Femur (tissue), 1 donor: ENCODE measurements at places on chromosomes 13 and 19.
A peak's percentile ranks its signal among the peaks of the same experiment; 100 is the strongest.

GRCh38 chr13:113954046-113954835 lies 19.6 kb downstream of the C13orf46 start:
- no peak for DNase-seq

GRCh38 chr13:44785401-44785800 lies 203.9 kb downstream of the NUFIP1 start:
- DNase-seq, result no peak

DNA sequence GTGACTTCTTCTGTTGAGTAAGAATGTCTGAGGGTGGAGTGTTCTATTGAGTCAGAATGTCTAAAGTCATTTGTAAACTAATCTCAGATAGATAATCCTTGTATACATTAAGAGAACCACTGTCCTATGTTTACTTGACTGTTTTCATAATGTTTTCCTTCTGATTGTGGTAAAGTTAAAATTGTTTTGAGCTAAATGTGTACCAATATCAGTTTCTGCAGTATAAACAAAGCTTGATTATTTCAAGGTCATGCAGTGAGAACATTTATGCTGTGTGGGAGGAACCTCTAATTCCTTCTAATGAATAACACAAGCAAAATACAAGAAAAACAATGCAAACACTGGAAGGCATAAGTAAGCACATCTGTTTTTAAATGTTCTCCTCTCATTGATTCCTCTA lies 434.6 kb downstream of the FGF14 start:
- no peak for DNase-seq

- DNase-seq, result no peak
Measured at GRCh38 chr19:10831987-10832938, 3.7 kb downstream of the TMED1 start.

DNA sequence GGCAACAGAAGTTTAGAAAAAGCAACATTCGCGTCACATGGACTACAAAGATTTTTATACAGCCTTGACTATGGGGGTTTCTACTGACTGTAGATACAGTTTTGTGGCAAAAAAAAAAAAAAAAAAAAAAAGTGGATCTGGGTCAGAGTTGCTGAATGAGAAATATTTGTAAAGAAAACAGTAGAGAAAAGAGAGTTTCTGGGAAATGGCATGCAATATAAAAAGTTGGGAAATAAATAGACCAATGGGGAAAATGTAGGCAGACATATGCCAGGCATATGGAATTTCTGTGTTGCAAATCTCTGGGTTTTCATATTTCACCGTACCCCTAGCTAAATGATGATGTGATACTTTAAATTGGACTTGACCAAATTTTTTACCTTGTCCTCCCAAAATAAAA lies 315.3 kb downstream of the EFNB2 start:
- no peak for DNase-seq

GRCh38 chr13:74114202-74114601 lies 20.0 kb downstream of the KLF12 start:
- DNase-seq, result no peak

GRCh38 chr19:31560086-31561060 lies 211.1 kb upstream of the TSHZ3 start:
- no peak for DNase-seq

GRCh38 chr19:35935911-35936737 lies at the start of gene LRFN3:
Gene LRFN3, plus strand, starts transcription at chr19:35936374. Its CDS starts 3,052 bp downstream, at chr19:35939426.
- DNase-seq, result peak; percentile 79

GRCh38 chr19:20969898-20970297 lies 46.8 kb downstream of the ZNF85 start:
- no peak for DNase-seq

- no peak for DNase-seq
Measured at GRCh38 chr19:50196322-50196932, 7.0 kb upstream of the MYH14 start.

DNA sequence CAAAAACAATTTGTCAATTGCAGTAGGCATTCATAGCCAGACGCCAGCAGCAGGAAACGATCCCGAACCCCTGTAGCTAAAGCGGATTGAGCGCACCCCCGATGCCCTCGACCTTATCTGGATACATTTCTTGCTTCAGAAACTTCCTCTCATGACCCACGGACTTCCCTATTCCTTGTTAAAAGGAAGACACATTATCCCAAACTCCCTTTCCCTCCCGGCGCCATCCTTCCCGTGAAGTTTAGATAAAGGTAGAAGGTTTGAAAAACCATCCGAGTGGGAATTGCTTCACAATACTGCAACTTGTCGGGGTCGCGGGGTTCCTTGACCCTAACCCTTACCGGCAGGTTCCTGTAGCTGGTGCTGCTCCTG lies 977 bp downstream of the PCDH20 start:
- DNase-seq, result no peak

DNA sequence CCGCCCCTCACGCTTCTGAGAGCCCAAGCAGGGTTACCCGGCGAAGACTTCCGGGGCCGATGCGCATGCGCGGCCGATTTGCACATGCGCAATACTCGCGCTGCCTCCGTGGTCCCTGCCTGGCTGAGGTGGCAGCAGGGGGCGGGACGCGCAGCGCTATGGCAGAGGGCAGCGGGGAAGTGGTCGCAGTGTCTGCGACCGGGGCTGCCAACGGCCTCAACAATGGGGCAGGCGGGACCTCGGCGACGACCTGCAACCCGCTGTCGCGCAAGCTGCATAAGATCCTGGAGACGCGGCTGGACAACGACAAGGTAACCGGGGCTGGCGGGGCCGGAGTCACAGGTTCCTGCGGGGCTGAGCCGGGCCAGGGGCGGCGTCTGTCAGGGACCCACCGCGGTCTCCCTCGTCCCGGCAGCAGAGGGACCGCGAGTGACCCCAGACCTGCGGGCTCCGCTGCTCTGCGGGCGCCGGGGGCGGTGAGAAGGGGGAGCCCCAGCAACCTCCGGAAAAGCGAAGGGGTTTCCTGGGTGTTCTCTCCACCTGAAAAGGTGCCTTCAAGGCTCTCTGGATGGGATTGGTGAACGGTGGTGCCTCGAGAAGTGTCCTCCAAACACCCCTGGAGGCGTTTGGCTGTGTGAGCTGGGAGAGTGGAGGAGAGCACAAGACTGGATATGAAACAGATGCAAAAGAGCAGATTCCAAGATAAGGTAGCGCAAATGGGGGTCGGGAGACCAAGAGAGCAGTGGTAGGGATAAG lies at the start of gene COG6:
Gene COG6, plus strand, starts transcription at position 94 of the 756 bp plus-strand sequence. Its CDS starts 65 bp downstream, at position 159.
- peak; percentile 95 for DNase-seq

- no peak for DNase-seq
Measured at GRCh38 chr13:27130979-27131623, 40.5 kb downstream of the USP12 start.

- DNase-seq, result no peak
Measured at GRCh38 chr19:16309643-16310042, 15.0 kb upstream of the KLF2 start.

DNA sequence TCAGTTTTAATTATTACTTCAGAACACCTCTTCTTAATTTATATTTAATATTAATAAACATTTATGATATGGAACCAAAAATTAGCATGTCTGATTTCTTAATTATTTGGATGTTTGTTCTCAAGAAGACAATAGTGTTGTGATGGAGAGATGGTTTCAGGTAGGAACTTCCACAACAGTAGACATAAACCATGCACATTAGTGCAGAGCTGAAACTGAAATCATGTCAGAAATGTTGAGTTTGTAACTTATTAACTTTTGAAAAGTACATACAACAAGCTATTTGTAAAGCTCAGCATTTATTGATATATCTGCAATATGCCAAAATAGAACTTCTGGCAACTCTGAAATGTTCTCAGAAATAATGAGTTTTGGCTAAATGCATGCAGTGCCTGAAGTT lies 11.8 kb upstream of the EDNRB start:
- DNase-seq, result no peak

GRCh38 chr19:6108721-6109633 lies 1.3 kb downstream of the RFX2 start:
- peak; percentile 85 for DNase-seq

- no peak for DNase-seq
Measured at GRCh38 chr13:72004784-72005374, 137.9 kb upstream of the DACH1 start.

DNA sequence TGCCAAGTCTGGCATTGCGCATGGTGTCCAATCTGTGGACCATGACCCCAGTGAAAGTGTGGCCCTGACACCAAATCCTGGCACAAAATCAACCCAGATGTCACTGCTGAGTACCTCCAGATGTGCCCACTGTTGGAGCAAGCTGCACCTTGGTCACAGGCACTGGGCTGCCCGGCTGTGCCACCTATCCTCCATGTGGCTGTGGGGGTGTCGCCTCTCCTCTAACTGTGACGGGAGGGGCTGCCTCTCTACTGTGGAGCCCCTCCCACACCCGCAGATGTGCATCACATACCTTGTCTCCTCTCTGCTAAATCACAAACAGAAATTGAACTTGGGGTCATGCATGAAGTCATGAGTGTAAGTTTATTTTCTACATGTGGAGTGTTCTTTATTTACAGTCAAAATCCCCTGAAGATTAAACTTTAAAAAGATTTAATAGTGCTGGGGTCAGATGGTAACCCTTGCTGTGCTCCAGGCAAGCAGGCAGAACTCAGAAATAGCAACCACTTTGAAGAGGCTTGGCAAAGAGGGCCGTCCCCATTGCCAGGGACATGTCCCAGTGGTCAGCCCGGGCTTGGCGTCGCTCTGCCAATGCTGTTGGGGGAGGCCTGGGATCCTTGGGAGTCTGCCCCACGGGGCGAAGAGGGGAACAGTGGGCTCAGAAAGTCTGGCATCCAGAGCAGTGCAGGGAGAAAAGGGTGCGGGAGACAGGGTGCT lies 46.4 kb upstream of the ZNF536 start:
- DNase-seq, result no peak

GRCh38 chr13:106505295-106505694 lies 30.2 kb downstream of the EFNB2 start:
- DNase-seq, result no peak

GRCh38 chr13:75136151-75136550 lies 345.8 kb downstream of the TBC1D4 start:
- DNase-seq, result no peak

DNA sequence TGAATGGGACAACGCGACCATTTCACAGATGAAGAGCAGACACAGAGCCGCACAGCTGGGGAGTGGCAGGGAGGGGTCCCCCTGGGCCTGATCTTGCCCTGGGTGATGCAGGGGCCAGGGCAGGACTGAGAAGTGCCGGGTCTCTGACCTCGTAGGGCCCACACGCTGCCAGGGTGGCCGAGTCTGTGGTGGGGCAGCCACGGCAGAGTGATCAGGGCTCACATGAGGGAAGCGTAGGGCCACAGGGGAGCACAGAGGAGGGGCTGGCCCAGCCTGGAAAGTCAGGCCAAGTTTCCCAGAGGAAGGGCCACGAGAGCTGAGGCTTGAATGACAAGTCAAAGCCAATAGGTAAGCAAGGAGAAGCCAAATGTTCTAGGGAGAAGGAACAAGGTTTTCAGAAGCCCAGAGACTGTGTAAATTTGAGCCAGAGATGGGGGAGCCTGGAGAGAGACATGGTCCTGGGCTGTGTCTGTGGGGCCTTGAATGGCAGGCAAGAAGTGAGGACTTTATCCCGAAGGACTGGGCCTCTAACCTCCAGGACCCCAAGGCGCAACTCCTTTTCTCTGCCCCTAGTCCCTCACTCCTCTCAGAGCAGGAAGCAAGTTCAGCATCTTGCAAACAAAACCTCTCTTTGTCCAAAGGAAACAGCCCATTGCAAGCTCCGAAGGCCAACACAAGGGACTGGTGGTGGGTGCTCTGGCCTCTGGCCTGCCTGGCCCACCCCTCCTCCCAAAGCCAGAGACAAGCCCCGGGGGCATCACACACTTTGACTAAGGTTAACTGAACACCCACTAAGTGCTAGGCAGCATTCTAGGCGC lies 31.7 kb upstream of the FXYD3 start:
- DNase-seq, result no peak

GRCh38 chr13:48631441-48631840 lies 22.3 kb upstream of the CYSLTR2 start:
- no peak for DNase-seq

GRCh38 chr13:43757266-43757665 lies 29.5 kb downstream of the ENOX1 start:
- no peak for DNase-seq

DNA sequence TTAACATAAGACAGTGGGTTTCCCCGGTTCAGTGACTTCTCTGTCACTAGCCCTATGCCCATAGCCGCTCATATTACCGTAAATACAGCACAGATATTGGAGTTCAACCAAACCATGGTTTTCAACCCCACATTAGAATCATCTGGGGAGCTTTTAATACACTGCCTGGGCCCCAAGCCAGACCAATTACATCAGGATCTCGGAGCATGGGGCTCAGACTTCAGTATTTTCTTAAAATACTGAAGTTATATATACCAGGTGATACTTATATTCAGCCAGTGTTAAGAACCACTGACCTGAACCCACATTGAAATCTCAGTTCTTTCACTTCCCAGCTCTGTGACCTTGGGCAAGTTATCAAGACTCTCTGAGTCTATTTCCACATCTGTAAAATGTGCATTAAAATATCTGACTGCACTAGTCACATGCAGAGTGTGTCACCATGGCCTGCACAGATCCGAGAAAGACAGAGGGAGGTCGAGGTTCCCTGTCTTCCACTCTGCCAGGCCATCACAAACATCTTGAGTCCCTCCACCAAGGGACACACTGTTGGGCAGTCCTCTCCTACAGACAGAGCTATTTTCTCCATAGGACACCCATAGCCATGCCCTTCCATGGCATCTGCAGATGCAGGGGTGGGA lies 32.2 kb upstream of the IPO5 start:
- DNase-seq, result peak; percentile 73
